ENCODE measurements at places on chromosomes 2 and 18. TPM values are rescaled to one million over a fixed set of nuclear protein-coding genes. Genes with fewer than 3 reads are reported as not detected.

DNA sequence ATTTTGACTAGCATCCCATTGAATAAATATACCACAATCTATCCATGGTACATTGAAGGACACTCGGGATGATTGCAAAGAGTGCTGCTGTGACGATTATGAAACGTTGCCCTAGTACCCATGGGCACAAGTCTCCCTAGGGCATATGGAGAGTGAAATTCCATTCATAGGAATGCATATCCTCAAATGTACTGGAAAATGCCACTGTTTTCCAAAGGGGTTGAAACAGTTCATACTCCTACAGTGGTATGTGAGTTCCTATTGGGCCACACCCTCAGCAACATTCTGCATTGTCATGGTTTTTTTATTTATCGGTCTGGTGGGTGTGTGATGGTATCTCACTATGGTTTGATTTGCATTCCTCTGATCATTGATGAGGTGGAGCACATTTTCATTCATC is 130.6 kb downstream of the TWIST2 start:
- H3K4me3 ChIP-seq, result no peak overlapping the region
- peaks cover 2% of the 10 kb centered on the region for H3K36me3 ChIP-seq
- H3K4me1 ChIP-seq, result no peaks in the 10 kb centered on the region
- no peak overlapping the region for H3K27ac ChIP-seq
- no peak for DNase-seq
- H3K27me3 ChIP-seq, result no peaks in the 10 kb centered on the region

DNA sequence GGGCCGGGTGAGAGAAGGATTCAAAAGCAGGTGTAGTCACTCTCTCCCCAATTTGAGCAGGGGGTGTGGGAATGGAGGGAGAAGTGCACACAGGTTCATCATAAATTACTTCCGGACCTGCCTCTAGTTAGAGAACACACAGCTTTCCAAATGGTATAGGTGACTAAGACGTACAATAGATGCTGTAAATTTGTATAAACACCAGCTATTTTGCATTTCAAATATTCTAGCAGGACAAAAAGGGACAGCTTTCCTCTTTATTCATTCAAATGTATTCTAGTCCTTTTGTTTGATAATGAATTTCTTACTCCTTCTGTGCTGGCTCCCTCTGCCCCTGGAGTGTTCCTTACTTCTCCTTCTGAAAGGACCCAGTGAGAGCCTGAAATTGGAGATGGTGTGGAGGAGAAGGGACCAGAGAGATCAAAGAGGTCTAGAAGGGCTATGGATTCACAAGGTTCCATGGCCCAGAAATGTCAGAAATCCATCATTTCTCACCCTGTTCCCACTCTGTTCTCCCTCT is 53.2 kb upstream of the SH3BP4 start:
- H3K36me3 ChIP-seq, result no peaks in the 10 kb centered on the region
- no peaks in the 10 kb centered on the region for H3K27me3 ChIP-seq
- no peak overlapping the region for H3K27ac ChIP-seq
- no peak for DNase-seq
- H3K4me3 ChIP-seq, result no peak overlapping the region

DNA sequence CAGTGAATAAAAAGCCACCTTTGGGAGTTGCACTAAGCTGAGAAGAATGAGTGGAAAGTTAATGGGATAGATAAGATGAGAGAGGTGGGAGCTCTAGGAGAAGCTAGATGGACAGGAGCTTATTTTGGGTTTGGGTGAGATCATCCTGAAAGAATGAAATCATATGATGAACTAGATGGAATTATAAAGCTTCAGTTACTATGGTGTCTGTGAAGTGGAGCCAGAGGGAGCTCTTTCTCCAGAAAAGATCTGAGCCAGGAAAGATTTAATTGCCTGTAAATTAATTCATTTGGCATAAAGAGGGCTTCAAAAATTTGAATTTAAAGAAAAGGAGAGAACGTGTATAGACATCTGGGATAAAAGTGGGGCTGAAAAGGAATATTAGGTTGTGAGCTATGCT is 10.3 kb downstream of the DNAH6 start:
- H3K4me1 ChIP-seq, result no peaks in the 10 kb centered on the region
- H3K36me3 ChIP-seq, result no peaks in the 10 kb centered on the region
- no peak overlapping the region for H3K4me3 ChIP-seq
- no peak for DNase-seq
- no peaks in the 10 kb centered on the region for H3K27me3 ChIP-seq

DNA sequence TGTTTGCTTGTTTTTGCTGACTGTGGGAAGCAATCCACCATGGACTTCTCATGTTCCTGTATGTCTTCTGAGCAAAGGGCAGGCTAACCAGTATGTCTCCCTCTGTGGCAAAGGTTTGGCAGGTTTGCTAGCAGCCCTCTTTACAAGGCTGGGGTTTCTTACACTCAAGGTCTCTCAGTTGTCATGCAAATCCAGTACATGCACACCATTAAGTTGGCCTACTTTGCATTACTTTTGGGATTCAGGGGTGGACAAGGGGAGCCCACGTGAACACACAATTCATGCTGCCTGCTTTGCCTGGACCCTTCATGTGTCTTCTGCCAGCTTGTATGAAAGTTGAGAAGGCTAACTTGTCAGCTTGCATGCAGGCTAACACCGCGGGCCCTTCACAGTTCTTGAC is 134.9 kb downstream of the LRRTM4 start:
- H3K27me3 ChIP-seq, result no peaks in the 10 kb centered on the region
- no peak overlapping the region for H3K4me3 ChIP-seq
- no peaks in the 10 kb centered on the region for H3K36me3 ChIP-seq
- DNase-seq, result peak; percentile 58
- H3K27ac ChIP-seq, result no peak overlapping the region
- peaks cover 4% of the 10 kb centered on the region for H3K4me1 ChIP-seq

- DNase-seq, result no peak
- H3K27me3 ChIP-seq, result no peaks in the 10 kb centered on the region
- H3K27ac ChIP-seq, result no peak overlapping the region
- no peak overlapping the region for H3K4me3 ChIP-seq
- H3K36me3 ChIP-seq, result no peaks in the 10 kb centered on the region
- H3K4me1 ChIP-seq, result no peaks in the 10 kb centered on the region
These were observed 179.7 kb upstream of the ACVR2A start for GRCh38 chr2:147665105-147665504.

DNA sequence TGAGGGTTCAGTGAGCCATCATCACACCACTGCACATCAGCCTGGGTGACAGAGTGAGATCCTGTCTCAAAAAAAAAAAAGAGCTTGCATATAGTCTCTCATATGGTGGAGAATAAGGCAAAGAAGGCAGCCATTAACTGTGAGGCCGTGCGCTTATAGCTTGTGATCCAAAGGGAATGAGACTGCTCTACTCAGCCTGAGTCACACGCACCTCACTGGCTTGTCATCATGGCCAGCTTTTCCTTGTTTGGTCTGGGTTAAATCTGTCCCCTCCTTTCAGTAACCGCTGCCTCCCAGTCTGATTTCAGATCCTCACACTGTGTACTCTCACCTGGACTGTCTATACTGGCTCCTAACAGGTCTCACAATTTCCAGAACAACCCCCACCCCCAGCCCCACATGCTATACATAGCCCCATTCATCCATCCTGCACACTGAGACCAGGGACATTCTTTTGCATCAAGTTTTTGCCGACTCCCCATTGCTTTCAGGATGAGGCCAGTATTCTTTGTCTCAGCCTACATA is 35.3 kb upstream of the ANKRD44 start:
- H3K4me1 ChIP-seq, result no peaks in the 10 kb centered on the region
- H3K36me3 ChIP-seq, result no peaks in the 10 kb centered on the region
- no peaks in the 10 kb centered on the region for H3K27me3 ChIP-seq

GRCh38 chr2:127074358-127074757 is 32.6 kb downstream of the BIN1 start:
- H3K4me3 ChIP-seq, result no peak overlapping the region
- no peaks in the 10 kb centered on the region for H3K4me1 ChIP-seq
- no peak overlapping the region for H3K27ac ChIP-seq
- DNase-seq, result no peak
- peaks cover 5% of the 10 kb centered on the region for H3K36me3 ChIP-seq
- H3K27me3 ChIP-seq, result no peaks in the 10 kb centered on the region

GRCh38 chr2:219987830-219988229 is 360.4 kb downstream of the SLC4A3 start:
- H3K27me3 ChIP-seq, result no peaks in the 10 kb centered on the region
- H3K36me3 ChIP-seq, result no peaks in the 10 kb centered on the region
- peaks cover 3% of the 10 kb centered on the region for H3K4me1 ChIP-seq
- no peak overlapping the region for H3K27ac ChIP-seq
- DNase-seq, result no peak
- H3K4me3 ChIP-seq, result no peak overlapping the region

- no peak overlapping the region for H3K4me3 ChIP-seq
- H3K36me3 ChIP-seq, result peaks cover 7% of the 10 kb centered on the region
- H3K4me1 ChIP-seq, result no peaks in the 10 kb centered on the region
- DNase-seq, result no peak
These were observed 102.4 kb downstream of the BABAM2 start for GRCh38 chr2:27992787-27993401.

GRCh38 chr2:181632733-181633401 is 24.0 kb downstream of the CERKL start:
- H3K27me3 ChIP-seq, result no peaks in the 10 kb centered on the region
- no peak for DNase-seq
- H3K27ac ChIP-seq, result no peak overlapping the region
- H3K4me1 ChIP-seq, result no peaks in the 10 kb centered on the region
- no peaks in the 10 kb centered on the region for H3K36me3 ChIP-seq

DNA sequence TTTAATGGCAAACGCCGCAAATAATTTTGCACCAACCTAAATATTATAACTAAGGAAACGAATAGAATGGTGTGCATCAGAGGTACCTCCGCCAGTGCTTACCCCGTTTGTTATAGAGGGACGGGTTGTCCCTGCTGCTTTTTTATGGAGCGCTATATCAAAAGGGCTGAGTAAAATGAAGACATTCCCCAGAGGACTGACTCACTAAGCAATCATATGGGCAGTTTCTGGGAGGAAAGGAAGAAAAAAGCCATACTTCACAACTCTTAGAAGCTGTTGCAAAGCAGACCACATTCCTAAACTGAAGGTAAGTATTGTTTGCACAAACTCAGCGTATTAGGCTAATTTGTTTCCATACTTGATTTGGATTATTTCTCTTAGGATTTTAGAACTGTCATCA is 12.9 kb downstream of the ID2 start:
- H3K36me3 ChIP-seq, result no peaks in the 10 kb centered on the region
- H3K4me3 ChIP-seq, result no peak overlapping the region
- no peaks in the 10 kb centered on the region for H3K27me3 ChIP-seq
- no peak overlapping the region for H3K27ac ChIP-seq
- no peak for DNase-seq
- no peaks in the 10 kb centered on the region for H3K4me1 ChIP-seq

DNA sequence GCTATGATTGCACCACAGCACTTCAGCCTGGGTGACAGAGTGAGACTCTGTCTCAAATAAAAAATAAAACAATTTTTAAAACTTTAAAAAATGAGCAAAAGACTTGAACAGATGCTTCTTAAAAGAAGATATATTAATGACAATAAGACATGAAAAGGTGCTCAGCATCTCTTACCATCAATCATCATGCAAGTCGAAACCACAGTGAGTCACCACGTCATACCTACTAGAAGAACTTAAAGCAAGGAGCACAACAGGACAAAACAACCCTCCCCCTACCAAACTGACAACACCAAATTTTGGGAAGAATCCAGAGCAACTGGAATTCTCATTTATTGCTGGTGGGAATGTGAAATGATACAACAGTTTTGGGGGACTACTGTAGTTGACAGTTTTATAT is 251.6 kb downstream of the BCL2 start:
- H3K27ac ChIP-seq, result no peak overlapping the region
- H3K4me3 ChIP-seq, result no peak overlapping the region
- no peaks in the 10 kb centered on the region for H3K4me1 ChIP-seq
- H3K27me3 ChIP-seq, result no peaks in the 10 kb centered on the region

Gene FAM110C
- total RNA-seq, result 3.6 TPM

Gene STARD6
- not detected for total RNA-seq

Gene PROKR1
- 1.5 TPM for total RNA-seq

Gene DPYSL5
- 6.9 TPM for total RNA-seq

All from H9 (cell line).